ENCODE measurements at places on chromosomes 12 and 14.

GRCh38 chr12:116876151-116876869, 4.9 kb downstream of the HRK start:
- DNase-seq = no peak

DNA sequence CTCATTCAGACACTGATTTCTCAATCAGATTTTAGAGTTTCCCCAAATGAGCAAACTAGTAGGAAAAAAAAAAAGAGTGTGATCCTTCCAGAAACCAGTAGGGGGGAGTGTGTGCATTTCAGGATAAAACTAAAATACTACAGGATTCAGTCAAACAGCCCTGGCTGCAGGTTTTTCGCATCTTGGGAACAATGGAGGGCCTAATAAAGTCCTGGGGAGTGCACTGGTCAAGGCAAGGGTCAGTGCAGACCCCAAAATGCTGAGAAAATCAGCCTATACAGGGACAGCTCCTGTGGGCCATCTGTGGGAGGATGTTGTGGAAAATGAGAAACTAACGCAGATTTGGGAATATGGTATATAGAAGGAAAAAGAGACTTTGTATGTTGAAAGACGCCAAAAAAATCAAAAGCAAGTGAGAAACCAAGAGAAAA, 22.2 kb upstream of the ABCD4 start:
- DNase-seq = no peak

DNA sequence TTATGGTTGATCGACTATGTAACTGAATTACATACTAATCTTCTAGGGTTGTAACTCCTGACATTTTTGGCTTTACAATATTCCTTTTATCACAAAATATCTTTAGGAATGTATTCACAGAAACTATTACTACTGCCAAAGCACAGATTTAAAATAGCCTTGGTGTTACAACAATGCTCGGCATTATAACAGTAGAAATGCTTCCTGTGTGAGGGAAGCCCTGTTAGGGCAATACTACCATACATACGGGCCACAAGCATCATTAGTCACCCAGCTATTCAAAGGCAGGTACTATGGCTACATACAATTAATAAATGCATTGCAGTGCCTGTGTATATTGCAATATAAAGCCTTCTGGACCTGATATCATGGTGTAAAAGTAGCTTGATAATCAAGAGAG, 517.8 kb downstream of the C12orf50 start:
- DNase-seq = no peak

GRCh38 chr12:130606231-130606630, 109.9 kb downstream of the RIMBP2 start:
- no peak for DNase-seq

DNA sequence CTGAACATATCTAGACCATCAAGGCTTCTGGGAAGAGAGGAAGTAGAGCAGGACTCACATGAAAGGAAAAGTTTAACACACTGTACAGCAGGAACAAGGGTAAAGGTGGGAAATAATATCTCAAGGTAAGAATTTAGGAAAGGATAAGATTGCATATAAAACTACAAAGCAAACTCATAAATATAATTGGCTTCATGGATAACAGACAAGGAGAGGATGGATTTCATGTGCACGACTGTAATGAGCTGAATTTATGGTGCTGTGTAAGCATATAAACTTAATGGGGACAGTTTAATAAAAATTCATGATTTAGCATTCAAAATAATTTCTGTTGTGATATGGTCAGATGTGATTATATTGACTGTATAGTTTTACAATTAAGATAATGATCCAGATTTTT, 298.0 kb downstream of the GXYLT1 start:
- no peak for DNase-seq

- no peak for DNase-seq
Measured at GRCh38 chr12:120956579-120957300, 21.6 kb upstream of the HNF1A start.

GRCh38 chr12:48956279-48957140, 777 bp downstream of the ARF3 start:
- no peak for DNase-seq

DNA sequence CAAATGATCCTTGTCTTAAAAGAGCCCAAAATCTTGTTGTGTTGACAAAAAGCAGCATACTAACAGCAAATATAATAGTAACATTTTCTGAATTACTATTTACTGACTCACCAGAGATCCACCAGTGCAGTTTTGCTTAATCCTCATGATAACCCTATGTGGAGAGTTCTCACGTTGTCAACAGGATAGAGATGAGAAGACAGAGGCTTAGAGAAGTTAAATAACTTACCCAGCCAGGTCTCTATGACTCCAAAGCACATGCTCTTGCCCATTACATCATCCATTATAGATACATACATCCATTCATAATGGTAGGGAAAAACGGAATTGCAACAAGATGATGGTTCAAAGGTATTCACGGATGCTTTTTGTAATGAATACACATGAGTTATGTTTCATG, 111.9 kb downstream of the PAX9 start:
- DNase-seq = no peak

DNA sequence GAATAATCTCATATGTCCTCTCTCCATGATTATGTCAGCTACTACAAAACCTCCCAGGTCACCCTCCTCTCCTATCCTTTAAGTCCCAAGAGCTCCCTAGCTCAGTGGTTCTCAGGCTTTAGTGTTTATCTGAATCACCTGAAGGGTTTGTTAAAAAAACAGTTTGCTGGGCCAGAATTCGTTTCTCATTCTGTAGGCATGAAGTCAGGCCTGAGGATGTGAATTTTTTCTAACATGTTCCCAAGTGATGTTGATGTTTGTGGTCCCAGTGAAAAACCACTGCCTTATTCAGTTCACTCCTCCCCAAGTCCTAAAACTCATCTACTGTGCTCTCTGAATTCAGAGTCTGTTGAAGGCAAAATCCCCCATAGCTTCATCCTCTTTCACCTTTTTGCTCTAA, 241.4 kb downstream of the ETNK1 start:
- no peak for DNase-seq

DNA sequence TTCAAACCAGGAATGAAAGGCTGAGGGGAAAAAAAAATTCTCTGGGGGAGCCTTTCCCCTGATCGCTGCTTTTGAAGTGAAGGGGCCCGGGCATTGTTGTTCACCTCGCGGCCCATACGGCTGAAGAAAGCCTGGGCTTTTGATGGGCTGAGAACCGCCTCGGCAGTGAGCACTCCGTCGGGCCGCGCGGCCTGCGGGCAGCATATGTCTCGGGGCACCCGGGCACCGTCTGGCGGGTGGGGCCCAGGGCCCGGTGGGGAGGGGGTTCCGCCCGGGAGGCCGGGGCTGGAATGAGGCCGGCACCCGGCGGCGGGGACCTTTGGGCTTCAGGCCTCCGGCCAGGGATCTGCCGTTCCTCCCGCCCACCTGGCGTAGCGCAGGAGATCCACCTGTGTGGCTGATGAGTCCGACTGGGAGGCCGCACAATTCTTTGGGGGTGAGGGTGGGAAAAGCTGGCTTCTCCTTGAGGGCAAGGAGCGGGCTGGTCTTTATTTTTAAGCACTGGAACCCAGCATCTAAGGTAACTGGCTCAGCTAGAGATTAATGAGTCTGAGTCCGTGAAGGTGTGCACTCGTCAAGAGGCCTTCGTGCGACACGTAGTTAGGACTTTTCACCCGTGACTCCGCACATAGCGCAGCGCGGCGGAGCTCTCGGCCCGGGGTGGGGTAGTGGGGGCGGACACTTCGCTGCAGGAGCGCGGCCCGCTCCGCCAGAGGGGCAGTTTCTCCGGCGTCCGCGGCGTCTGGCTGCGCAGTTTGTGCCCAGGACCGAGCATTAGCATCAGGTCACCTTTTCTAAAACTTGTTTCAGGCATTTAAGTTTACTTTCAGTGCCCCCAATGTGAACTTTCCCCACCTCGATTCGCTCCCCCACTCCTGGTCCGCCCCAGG, 10.6 kb downstream of the FOXA1 start:
- no peak for DNase-seq

- no peak for DNase-seq
Measured at GRCh38 chr12:10562306-10562933, 51.0 kb downstream of the MAGOHB start.

- no peak for DNase-seq
Measured at GRCh38 chr12:123293178-123293760, 21.6 kb upstream of the CDK2AP1 start.

DNA sequence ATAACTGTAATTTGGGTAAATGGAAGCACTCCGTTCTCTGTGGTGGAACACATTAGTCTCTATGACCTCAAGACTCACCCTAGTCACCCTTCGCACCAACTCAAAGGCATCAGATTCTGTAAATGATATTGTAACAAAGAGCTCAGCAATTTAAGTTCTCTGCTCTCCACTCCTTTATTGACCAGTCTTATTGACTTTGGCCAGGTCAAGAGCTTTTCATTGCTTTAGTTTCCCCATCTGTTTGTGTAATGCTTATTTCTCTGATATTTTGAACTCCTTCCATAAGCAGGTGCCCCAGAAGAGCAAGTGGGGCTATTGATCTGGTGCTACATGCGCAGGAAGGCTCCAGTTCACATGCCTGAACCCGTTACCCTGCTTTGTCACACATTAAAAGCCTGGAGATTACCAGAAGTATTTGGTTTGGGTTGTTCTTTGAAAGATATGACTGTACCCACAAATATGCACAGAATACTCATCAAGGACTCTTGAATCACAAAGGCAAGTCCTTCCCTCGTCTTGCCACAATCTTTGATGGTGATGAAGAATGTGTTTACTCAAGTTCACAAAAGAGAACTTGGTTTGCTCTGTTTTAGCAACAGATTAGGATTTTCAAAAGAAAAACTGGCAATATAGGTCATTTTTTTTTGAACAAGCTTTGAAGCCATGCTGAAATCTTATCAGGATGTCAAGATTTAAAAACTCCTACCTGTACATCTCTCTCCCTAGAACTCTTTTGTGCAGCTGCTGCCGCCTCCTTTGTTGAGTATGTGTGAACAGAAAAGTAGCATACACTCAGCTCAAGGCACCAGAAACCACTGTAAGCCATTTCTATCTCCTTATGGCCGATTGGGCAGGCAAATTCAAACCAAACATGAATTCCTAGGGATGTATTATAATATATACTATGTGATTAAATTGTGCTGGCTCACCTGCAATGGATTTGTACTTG, 193.9 kb downstream of the BCAT1 start:
- DNase-seq = no peak

DNA sequence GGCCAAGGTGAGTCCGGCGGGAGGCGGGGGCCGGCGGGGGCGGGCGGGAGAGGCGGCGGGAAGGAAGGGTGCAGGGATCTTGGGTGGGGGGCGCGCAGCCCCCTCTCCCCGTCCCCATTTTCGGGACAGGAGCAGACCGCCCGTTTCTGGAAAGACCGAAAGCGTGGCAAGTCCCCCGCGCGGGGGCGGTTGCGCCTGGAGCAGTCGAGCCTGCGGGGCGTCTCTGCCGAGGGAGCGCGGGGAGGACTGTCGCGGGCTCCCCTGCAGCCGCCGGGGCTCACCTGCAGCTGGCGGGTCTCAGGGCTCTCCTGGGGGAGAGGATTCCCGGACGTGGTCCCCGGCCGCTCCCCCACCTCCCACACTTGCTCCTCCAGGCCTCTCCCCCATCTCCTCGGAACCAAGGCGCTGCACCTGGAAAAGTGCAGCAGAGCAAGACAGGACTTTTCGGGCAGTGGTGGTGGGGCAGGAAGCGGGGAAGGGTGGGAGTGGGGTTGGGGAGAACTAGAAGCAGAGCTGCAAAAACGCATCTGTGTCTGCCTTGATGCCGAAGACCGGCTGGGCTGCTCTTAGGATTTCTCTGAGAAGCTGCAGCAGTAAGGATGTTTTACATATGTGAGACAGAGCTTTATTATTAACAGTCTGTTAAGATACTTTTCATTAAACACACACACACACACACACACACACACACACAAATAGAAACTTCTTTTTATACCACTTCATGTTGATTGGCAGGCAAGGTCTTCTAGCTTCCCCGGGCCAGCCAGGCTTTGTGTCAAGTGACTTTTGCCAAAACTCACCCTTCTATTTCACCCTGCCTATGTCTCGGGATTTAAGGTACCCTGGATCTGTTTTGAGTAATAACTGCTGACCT, 677 bp downstream of the C12orf75 start:
- DNase-seq = no peak

- peak; percentile 65 for DNase-seq
Measured at GRCh38 chr14:61321385-61322010, at the start of gene PRKCH. Gene PRKCH, plus strand, starts transcription at chr14:61321579. Its CDS starts 523 bp downstream, at chr14:61322102.

DNA sequence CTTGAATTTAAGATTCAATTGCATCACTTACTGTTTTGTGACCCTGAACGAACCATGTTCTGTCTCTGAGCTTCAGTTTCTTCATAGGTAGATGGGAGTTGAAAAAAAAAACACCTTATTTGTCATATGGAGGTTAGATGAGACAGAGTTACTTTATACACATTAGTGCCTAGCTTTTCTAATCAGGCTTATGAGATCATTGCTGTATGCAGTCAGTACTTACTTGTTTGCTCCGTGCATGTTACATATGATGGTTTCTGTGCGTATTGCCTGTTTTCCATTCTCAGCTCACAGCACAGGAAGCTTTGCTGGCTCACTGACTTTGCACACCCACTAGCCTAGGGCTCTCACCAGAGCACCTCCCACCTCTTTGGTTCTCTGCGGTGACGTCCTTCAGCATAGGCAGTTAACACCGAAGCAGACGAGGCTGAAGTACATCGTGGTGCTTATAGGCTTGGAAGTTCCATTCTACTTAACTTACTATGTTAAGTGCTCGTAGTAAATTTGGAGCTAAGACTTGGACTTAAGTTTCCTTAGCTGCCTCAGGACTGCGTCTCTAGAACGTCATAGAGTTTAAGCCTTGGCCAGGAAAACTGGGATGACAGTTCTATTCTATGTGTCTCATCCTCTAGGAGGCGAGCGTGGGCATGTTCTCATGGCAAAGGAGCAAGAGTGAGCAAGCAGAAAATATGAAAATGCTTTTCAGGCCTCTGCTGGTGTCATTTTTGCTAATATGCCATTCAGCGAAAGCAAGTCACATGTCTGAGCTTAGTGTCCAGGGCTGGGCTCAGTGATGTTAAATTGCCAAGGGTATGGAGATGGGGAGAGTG, 57.3 kb downstream of the NRXN3 start:
- DNase-seq = no peak

GRCh38 chr12:68225576-68226476, at the start of gene IL26:
Gene IL26, minus strand, starts transcription at chr12:68225810. Its CDS starts 54 bp downstream, at chr12:68225756.
- no peak for DNase-seq

- DNase-seq = no peak
Measured at GRCh38 chr12:119202544-119202943, 23.8 kb downstream of the HSPB8 start.

DNA sequence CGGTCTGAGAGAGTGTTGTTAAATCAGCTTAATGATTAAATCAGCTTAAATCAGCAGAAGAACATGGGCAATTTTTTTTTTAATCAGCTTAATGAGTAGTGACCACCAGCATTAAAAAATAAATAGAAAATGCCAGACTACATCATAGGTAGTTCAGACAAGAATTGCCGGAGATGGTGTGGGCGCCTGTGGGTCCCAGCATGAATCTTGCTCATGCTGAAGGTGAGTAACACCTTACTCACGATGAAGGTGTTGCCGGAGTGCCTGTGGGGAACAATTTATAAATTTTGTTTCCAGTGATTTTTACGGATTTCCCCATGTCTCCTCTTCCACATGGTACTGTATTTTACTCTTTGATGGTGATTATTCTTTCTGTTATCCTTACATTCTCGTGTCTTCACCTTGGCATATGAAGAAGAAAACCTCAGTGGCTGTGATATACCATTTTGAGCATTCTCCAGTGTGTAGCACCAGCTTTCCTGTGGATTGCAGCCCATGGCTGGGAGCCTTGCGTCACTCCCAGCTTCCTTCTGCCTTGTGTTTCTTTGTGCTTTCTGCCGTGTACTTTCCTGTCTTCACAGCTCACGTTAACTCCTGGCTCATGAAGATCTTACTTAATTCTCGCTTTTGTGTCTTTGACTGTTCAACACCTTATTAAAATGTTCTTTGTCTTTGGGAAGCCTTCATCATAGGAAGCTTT, 4.7 kb downstream of the TDRD9 start:
- DNase-seq = no peak

GRCh38 chr14:99516871-99517642, 35.8 kb downstream of the CCNK start:
- no peak for DNase-seq

GRCh38 chr14:97275276-97275675, 478.1 kb downstream of the VRK1 start:
- DNase-seq = no peak

All from stimulated activated CD8-positive, alpha-beta memory T cell treated with anti-CD3 and anti-CD28 coated beads, Interleukin-7, amount 100 ng/mL, for 1 hour (primary cell).